ENCODE measurements at places on chromosomes 7 and 10.

DNA sequence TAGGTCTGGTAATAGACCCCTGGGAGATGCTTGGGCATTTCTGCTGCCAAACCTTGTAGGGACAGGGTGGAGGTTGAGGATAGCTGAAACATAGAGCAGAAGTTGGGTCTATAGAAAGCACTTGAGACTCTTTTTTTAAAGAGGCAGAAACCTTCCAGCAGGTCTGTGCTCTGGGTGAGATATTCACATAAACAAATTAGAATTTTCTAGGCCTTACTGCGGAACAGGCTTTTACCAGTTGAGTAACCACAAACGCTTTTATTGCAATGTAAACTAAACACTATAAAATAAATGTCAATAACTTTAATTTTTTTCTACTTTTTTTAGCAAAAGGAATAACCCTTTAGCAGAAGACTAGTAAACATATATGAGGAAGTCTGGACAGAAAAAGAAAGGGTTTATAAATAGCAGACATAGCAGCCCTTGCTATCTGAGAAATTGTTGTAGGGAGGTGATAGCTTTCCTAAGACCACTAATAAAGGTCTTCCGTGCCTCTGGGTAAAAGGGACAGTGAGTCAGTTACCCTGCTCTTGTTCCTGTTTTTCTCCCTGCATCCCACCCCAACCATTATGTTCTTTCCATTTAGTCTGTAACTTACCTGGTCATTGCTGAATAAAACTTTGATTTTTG is 38.7 kb downstream of the CACNB2 start:
- DNase-seq: no peak

- no peak for DNase-seq
Observed at GRCh38 chr7:100059251-100059739, 9.7 kb downstream of the ZSCAN21 start.

DNA sequence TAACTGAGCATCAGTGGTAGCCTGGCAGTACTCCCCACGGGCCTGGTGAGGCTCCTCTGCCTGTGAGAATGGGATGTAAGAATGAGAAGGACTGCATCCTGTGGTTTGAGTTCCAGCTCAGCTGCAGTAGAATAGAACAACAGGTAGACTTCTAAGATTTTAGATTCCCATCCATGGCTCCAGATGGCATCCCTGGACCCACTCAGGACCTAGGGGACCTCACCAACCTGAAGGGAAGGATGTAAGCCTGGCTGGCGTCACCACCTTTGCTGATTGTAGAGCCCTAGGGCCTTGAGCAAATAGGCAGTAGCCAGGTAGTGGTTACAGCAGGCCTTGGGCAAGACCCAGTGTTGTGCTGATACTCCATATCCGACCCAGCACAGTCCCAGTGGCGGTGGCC is 9.6 kb upstream of the AOC1 start:
- DNase-seq: no peak

DNA sequence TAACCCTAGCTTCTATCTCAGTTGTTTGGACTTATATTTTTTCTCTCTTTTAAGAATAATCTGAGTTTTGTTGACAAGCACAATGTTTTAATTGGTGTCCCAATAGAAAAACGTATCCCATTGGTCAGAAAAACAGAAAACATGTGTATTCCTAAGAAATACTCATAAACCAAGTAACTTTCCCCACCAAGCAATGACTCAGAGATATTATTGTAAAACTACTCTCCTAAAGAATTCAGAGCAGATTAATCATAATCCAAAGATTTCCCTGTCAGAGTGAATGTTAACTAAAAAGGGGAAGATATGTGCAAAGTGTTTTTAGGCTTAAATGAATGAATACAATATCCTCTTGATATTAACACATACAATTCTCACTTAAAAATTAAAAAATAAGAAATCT is 29.4 kb upstream of the MBL2 start:
- DNase-seq: no peak

- no peak for DNase-seq
Observed at GRCh38 chr7:38628630-38629385, 2.4 kb downstream of the AMPH start.

DNA sequence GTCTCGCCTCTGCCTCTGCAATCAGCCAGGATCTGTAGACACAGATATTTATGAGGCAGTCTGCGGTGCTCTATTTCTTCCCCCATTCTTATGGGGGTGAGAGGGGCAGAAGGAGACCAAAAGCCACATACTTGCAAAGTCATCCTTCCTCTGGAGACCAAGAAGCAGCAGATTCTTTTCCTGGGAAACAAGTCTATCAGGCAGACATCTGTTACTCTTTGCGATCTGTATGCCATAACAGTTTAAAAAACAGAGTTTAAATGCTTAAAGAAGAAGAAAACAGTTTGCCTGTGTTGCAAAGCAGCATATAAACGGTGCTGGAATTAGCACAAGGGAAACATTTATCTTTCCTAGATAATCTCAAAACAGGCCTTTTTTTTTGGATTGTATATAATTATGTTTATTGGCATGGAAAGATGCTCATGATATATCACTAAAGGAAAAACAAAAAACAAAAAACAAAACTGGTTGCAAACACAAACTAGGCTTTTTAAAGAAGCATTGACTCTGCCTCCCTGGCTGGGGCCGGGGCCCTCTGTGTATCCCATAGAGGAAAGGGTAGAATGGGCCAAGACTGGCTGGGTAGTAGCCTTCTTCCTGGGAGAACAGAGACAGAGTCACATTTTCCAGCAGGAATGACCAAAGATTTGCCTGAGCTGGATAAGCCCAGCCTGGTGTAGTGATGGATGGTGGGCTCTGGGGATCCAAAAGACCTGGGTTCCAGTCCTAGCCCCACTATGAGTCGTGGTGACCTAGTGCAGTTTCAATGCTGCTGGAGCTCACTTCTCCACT is 50.4 kb downstream of the RGS10 start:
- DNase-seq: no peak

- no peak for DNase-seq
Observed at GRCh38 chr10:76401006-76401405, 969.6 kb downstream of the LRMDA start.

- DNase-seq: no peak
Observed at GRCh38 chr10:89525556-89525955, 9.8 kb downstream of the SLC16A12 start.

GRCh38 chr10:81040940-81041339 is 503.2 kb downstream of the SH2D4B start:
- DNase-seq: no peak

GRCh38 chr10:35352512-35352911 is 16.2 kb downstream of the CCNY start:
- DNase-seq: no peak

DNA sequence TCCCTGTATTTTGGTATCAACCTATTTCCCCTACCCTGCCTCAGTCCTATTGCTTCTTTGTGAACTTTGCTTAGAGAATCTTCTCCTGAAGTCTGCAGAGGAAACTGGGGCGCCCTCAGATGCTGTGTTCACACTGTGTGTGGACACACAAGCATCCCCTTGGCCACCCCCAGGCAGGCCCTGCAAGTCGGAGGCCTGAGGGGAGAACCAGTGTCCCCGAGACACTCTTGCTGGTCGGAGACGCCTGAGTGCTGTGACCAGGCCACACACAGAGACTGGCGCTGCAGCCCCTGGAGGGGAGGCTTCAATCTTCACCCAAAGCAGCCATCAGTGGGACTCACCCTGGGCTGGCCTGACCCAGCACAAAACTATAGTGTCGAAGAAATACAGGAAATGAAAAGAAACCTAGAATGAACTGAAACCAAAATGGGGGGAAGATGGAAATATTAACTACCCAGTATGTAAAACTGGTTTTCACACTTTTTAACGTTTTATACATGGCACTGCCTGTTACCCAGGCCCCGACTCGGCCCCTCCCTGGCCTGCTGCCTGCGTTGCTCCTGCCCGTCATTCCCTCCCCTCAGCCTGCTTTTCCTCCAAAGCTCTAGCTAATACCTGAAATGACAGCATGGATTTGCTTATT is 48.4 kb upstream of the FAM20C start:
- no peak for DNase-seq

DNA sequence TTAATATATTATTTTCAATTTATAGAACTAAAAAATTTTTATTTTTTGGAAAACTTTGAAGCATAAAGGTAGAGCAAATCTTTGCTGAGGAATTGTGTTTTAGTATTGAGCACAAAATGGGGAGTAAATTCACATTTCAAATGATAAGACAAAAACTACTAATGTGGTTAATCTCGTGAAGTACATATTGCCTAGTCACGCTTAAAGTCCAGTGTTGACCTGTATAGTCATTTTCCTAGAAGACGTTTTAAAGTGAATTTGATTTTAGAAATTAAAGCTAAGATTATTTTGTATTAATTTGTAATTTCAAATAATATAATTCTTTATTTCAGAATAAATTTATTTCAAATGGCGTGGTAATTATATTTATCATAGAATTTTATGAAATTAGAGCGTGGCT is 57.2 kb upstream of the MSRB2 start:
- DNase-seq: no peak

DNA sequence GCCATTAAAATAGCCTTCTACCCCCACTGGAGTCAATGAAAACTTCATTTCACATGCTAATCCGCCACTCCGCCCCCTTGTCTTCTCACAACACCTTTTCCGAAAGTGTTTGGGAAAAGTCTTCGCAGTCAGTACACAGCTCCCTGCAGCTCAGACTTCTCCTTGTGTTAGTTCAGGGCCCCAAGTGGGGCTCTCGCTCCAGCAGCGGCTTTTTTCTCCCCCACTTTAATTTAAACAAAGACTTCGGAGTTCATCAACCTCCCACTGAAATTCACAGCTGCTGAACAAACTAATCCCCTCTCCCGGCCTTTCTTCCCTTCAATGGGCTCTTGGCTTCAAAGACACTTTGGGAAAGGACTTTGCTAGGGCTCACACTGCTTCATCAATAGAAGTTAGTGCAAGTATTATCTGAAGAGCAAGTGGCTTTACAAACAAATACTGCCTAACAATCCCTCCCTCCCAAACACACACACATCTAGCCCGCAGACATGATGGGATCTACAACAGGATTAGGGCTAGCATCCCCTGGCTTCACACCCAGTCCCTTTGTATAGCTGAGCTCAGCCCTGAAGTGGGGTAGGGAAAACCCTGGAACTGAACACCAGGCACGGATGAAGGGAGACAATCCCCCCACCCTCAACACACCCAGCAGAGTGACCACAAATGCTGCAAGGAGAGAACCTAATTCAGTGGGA is 23.1 kb downstream of the WNT8B start:
- DNase-seq: no peak

DNA sequence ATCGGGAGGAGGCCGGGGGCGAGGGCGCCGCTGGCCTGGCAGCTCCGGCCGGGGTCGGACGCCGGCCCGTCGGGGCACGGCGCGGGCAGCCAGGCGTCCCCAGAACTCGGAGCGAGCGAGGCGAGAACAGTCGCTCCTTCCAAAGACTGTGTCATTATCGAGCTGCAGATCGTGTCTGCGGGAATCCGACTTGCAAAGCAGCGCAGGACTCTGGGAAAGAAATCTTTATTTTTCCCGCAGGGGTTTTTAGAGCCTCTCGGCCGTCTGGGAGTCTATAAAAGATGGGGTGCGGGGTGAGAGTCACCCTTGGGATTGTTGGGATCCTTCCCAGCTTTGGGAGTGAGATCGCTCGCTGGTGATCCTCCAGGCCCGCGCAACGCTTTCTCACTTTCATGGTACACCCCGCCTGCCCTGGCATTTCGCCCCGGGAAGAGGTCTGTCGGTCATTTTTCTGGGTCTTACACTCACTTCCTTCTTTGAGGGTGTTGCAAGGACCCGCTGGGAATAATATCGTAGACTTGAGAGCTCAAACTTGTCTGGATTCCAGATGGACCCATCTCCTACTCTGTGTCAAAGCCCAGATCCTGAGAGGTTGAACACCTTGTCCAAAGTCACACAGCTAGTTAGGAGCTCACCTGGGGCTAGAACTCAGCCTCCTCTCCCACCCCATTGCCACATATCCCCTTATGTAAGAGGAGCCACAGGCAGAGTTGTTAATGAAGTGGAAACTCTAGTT is 1.0 kb downstream of the UBTD1 start:
- DNase-seq: no peak

DNA sequence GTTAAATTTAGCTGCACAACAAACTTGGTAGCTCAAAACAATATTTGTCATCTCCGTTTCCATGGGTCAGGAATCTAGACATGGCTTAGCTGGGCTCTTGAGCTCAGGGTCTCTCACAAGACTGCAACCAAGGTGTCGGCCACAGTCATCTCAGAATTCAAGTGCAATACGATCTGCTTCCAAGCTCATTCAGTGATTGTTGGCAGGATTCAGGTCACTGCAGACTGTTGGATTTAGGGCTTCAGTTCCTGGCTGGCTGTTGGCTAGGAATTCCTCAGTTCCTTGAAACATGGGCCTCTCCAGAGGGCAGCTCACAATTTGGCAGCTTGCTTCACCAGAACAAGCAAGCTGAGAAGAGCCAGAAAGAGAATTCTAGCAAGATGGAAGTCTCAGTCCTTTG is 17.5 kb upstream of the CHST3 start:
- DNase-seq: no peak

- peak; percentile 17 for DNase-seq
Observed at GRCh38 chr10:18400906-18401245, 250.5 kb downstream of the NSUN6 start.

GRCh38 chr10:119222537-119222936 is 15.2 kb downstream of the GRK5 start:
- no peak for DNase-seq

Measured in HEK293T (cell line).